Stimulated activated CD8-positive, alpha-beta memory T cell treated with anti-CD3 and anti-CD28 coated beads, Interleukin-4, amount 100 ng/mL, for 1 hour (primary cell): ENCODE measurements at places on chromosomes 3 and 15.

DNA sequence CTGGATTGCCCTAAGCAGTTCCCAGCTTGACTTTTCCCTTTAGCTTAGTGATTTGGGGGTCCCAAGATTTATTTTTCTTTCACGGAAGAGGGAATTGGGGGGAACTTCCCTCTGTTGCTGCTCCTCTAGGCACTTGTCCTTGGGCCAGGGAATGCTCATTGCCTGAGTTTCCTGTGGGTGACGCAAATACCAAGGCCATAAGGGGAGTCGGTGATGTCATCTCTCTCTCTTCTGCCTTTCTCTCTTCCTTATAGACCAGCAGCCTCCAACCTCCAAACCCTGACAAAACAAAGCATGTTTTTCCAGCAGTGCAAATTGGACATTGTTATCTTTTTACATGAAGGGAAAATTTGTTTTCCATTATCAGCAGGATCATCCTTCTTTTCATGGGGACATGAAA is 120.2 kb downstream of the ITPR1 start:
- DNase-seq, result no peak

DNA sequence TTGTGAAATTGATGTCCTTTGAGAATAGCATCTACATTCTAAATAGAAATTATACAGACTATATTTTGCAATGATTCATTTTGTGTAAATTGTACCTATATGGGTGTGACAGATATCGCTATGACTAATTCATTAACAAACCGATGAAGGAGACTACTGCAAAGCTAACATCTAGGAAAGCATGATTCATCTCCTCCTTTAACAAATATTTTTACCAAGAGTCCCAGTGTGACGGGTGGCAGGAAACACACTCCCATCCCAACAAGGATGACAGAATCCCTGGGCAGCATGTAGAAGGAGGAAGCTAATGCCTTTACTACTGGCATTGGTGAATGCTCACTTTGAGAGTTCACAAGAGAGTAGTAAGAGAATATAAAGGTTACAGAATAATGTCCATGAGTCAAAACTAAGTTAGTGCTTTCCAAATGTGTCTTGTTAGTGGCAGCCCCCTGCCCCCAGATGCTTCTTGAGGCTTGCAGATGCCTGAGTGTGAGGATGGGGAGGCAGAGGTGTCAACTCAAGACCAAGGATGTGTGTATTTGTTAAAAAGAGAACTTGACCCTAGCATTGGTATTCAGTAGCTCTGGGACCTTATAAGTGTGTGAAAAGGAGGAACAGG is 180.6 kb downstream of the FMN1 start:
- DNase-seq, result no peak

DNA sequence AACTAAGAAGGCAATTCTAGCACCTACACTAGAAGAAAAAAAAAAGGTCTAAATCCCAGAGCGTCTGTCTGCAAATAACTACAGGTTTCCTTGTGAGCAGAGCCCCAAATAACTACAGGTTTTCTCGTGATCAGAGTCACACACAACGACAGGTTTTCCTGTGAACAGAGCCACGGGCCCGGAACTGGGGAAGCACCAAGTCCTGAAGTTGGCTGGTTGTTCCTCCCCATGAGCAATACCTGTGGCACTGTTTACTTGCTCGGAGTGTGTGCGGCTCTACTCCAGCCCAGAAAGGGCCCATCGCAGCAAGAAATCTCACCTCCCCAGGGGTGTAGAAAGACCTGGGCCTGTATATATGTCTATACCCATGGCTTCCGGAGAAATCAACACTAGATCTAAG is 644 bp upstream of the MASP1 start:
- no peak for DNase-seq

GRCh38 chr3:35028157-35028556 is 611.2 kb upstream of the ARPP21 start:
- no peak for DNase-seq

DNA sequence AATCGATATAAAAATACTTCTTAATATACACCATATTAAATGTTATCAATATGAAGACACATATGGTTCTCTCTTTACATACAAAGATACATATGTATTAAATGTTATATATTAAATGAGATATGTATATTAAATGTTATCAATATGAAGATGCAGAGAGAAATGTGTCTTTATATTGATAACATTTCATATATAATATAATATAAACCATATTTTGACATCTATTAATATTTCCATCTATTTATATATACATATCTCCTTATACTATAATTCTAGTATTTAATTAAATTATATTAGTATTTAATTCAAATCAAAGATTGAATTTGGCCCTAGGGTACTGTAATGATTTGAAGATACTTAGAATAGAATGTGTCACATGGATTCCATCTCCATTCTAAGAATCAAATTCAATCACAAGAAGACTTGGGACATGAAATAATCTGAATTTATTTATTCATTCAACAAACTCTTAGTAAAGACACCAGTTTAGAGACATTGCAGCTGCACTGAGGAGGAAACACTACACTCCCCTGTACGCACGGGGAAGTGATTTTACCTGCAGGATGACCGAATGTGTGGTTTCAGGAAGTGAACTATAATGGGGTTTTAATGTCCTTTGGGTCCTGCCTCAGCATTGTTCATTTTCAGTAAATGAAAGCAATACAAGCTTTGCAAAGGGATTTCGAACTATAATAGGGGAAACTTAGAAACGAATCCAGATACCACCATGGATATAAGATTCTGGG is 365.1 kb downstream of the MECOM start:
- DNase-seq, result no peak

DNA sequence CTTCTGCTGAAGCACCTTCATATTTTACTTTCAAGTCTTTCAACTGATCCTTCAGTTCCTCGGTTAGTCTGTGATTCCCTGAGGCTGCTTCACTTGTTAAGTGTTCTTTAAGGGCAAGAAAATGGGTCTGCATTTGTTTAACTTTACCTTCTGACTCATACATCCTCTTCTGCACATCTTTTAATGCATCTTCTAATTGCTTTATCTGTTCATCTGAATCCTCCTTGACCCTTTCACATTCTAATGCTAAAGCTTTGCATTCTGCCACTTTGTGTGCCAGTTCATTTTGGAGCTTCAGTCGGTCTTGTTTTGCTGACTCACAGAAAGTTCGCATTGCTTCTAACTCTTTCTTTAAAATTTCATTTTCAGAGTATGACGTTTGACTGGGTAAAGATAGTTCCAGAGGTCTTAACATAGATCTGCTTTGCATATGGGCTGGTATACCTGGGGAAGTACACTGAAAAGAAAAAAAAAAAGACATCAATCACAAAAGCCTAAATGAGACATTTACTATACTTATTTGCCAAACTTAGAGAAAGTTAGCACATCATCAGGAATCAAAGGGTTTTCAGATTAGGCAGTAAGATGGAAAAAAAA is 94.3 kb downstream of the UACA start:
- DNase-seq, result no peak

DNA sequence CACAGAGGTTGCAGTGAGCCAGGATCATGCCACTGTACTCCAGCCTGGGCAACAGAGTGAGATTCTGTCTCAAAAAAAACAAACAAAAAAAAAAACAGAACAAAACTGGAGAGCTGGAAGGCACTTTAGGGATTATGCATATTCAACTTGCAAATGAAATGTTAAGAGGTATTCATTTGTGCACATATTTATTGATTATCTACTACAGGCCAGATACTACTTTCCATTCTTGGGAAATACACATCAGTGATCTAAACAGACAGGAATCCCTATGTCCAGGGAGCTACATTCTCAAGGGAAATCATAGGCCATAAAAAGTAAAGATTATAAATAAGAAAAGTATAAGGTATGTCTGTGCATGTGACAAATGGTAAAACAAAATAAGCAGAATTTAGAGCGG is 322.6 kb downstream of the GABRG3 start:
- no peak for DNase-seq

DNA sequence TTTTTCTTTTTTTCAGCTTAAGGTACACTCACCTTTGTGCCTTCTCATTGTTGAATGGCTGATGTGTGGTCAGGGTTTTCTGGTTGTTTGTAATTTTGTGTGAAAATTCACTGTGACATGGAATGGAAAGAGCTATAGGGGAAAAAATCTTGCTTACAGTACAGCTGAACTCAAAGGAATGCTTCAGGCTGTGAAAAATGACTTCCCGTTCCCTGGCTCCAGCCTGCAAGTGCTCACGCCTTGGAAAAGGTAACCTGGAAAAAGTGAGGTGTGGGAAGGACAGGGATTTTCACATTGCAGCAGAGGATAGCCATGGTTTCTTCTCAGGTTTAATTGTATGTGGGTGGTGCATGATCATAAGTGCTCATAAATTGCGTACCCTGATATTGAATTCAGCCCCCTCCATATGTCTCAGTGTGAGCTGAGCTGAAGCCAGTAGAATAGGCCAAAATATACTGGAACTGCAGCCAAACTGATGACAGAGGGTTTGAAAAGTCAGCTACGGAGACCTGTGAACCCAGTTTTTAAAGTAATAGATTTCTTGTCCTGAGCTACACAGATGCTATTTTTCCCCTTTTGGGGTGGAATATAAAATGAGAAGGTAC is 228.7 kb upstream of the RASGRP1 start:
- DNase-seq, result no peak

DNA sequence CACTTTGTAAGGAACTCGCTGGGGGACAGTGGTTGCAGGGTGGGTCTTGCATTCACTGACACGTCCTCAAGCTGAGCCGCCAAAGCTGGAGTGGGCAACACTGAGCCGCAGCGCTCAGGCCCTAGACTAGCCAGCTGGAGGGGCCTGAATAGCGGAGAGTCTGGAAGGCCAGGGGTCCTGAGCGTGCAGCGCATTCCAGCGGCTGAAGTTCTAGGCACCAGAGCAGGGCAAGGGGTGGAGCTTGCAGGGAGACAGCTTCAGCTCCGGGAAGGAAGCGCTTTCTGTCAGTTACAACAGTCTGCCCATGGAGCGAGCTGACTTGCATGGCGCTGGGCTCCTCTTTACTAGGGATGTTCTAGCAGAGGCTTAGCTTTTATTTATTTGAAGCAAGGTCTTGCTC is 2.7 kb downstream of the MAP6D1 start:
- DNase-seq, result no peak

GRCh38 chr3:140416666-140417065 is 261.2 kb upstream of the TRIM42 start:
- DNase-seq, result no peak

DNA sequence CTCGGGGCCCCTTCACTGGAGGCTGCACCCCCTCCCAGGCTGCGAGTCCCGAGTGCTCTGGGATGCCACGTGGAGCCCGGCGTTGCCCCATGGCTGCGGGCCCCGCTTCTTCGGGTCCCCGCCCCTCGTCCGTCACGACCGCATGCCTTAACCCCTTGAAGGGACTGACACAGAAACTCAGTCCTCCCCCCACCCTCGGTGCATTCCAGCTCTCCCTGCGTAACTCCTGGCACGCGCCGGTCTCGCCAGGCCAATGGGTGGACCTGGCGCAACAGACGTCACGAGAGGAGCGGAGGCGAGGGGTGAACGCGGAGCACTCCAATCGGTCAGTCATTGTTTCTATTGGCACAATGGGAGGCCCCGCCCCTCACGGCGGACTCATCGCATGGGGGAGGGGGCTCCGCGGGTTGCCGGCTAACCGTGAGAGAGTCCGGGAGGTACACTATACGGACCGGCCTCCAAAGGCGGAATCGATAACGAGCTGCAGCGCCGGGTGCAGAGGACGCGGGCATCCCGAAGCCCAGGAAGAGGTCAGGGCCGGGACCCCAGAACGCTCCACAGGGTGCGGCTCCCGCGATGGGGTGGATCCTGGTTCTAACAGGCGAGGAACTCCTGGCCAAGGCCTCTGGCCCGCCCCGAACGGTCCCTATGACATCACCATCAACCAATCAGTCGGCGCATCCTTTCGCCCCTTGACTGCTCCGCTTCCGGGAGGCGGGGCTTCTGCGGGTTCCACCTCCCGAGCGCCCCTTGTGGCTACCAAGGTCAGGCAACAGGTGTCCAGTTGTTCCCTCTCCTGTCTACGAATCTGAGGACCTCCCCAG is 1.0 kb upstream of the CELSR3 start:
- peak; percentile 42 for DNase-seq

GRCh38 chr3:123446210-123446609 is 2.7 kb downstream of the ADCY5 start:
- no peak for DNase-seq

GRCh38 chr15:92749216-92749615 is 93.6 kb upstream of the FAM174B start:
- no peak for DNase-seq

GRCh38 chr3:185397676-185398075 is 34.7 kb downstream of the MAP3K13 start:
- DNase-seq, result no peak

DNA sequence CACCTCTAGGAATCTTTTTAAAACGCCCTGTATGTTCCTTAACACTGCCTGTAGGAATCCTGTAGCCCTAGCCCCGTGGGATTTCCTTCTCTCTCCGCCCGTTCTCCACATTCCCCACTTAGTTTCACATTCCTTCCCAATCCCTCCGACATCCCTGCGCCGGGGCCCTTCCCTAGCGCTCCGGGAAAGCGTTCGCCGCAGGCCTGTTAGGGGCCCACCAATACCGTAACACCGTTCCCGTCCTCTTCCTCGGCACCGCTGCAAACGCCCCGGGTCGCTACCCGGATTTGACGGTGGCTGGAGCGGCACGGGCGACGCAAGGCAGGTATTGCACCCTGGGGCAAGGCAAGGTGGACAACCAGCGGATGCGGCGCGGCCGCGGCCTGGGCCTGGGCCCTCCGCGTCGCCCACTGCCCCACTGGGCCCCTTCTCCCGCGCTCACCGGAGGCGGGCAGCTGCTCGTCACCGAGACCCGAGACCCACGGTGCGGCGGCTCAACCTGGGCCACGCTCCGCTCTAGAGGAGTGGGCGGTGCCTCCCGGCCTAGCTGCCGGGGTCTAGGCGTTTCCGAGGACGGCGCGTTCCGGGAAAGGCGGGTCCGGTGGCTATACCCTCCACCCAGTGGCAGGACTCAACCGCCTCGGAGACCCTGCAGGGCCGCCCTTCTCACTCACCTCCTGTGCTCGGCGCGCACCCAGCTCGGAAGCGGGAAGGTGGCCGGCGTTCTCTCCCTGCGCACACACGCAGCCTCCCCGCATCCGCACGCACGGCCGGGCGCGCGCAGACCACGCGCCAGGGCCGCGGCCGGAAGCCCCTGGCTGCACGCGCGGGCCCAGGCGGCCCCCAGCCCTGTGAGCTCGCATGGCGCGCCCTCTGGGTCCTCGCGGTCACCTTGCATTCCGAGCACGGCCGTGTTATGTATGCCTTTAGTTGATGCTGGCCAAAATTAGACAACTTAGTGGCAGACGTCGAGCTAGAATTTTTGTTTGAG is at the start of gene B3GALNT1:
Gene B3GALNT1 (minus strand): TSS at position 789 of the 991 bp plus-strand sequence. CDS start 18,595 bp downstream, outside the sequence.
- DNase-seq, result no peak

- DNase-seq, result no peak
Measured at GRCh38 chr15:94494732-94495131, 263.4 kb downstream of the MCTP2 start.
